ENCODE measurements at places on chromosomes 2 and 18. TPM values are rescaled to one million over a fixed set of nuclear protein-coding genes. Genes with fewer than 3 reads are reported as not detected.

CD8B2 gene
- not detected for total RNA-seq

BOLL gene
- not detected for total RNA-seq

PAIP2B gene
- 2.0 TPM for total RNA-seq

SP5 gene
- total RNA-seq: not detected

PARD6G gene
- total RNA-seq: 19.8 TPM

ACTG2 gene
- 2.2 TPM for total RNA-seq

All from mammary epithelial cell (primary cell).